Adrenal gland (tissue), 19 donors: ENCODE measurements at places on chromosomes 11 and 22. TPM values are rescaled to one million over a fixed set of nuclear protein-coding genes. Genes with fewer than 3 reads are reported as not detected.

DNA sequence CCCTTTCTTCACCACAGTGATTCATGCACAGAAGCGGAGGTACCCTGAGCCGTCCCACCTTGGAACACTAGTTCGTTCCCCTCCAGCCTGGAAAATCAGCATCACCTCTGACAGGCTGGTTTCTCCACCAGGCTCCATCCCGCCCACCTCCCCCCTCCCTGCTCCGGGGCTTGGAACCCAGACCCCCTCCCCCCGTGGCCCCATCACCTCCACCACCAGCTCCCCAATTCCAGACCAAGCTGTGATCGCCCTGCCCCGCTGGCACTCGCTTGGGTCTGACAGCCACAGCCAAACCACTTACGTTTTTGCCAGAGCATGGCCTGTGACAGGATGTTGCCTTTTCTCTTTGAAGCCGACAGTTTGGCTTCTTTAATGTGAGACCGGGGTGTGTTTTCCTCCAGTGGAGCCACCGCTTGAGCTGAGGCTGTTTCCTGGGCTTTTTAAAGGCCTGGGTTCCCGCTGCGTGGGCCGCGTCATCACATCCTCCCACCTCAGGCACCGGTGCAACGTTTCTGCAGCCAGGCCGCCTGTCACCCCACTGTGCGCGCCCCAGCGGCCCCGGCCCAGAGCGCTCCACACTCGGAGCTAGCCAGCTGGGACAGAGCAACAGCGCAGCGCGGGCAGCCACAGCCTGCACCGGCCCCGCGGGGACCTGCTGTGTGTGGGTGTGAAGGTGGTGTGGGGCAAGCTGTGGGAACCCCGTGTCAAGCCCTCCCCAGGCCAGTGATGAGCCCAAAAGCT lies at the start of gene POU2AF1:
Gene POU2AF1 (minus strand): TSS at position 415 of the 741 bp plus-strand sequence. CDS start 98 bp downstream, at position 317.
- H3K27ac ChIP-seq, result no peak within 1 kb of the TSS
- H3K4me3 ChIP-seq, result no peak within 1 kb of the TSS
- H3K4me1 ChIP-seq, result no peaks in the 10 kb centered on the region
- H3K27me3 ChIP-seq, result peaks cover 3% of the 10 kb centered on the region

DNA sequence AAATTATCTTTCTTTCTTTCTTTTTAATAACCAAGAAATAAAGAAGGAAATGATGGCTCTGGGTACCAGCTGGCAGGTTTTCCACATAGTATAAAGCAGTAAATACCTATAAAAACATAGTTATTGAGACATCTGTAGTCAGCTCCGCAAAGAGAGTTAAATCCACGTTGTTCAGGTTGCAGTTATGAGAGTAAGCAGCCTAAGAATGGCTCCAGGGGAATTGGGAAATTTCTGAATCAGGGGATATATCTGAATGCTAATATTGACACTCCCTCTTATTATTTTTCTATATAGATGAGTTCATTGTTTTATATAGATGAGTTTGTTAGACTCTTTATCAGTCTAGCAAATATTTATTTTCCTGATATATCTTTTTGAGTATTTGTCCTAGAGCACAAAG lies 322.0 kb upstream of the LRRC4C start:
- DNase-seq, result no peak
- no peaks in the 10 kb centered on the region for H3K4me1 ChIP-seq
- no peak overlapping the region for H3K4me3 ChIP-seq
- H3K36me3 ChIP-seq, result no peaks in the 10 kb centered on the region

GRCh38 chr11:36274414-36274813 lies 14.8 kb downstream of the COMMD9 start:
- H3K27ac ChIP-seq, result no peak overlapping the region
- H3K4me1 ChIP-seq, result no peaks in the 10 kb centered on the region
- H3K27me3 ChIP-seq, result no peaks in the 10 kb centered on the region

DNA sequence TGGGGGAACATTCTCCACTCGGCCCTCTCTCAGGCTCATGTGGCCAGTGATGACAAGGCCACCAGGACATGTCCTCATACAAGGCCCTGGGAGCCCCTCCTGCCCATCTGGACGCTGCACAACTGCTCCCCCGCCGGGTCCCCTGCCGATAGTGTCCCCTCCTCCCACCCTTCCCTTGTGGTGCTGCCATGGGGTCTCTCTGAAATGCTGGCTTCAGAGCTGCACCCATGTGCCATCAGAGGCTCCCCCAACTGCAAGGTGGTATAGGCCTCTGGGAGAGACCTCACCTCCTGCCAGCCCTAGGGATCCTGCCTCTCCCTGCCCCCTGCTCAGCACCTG lies 113.0 kb downstream of the KCNQ1OT1 start:
- H3K4me1 ChIP-seq, result no peaks in the 10 kb centered on the region
- H3K4me3 ChIP-seq, result no peak overlapping the region
- peaks cover 76% of the 10 kb centered on the region for H3K36me3 ChIP-seq
- H3K27ac ChIP-seq, result peak overlapping the region; percentile 58

DNA sequence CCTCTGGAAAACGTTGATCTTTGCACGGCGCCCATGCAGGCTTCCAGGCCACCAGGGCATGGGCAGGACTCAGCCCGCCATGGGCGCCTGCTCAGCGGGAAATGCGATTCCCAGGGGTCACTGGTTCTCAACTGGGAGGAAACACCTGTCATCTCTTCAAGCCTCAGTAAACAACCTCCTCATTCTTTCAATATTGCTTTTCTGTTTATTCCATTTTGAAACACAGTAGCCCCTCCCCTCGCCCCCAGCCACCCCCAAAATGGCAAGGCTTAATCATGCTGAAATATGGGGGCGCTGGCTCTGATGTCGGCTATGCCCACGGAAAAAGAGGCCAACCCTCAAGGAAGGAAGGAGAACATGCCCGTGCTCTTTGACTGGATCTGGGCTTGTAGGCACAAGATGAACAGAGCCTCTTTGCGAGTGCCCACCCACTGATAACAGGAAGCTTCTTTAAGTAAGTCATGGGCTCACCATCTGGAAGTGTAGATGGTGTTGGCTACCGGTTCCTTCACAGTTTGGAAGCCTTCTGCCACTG lies 594 bp upstream of the POU2AF1 start:
- peaks cover 3% of the 10 kb centered on the region for H3K27me3 ChIP-seq
- H3K36me3 ChIP-seq, result no peaks in the 10 kb centered on the region
- H3K4me3 ChIP-seq, result no peak overlapping the region
- no peaks in the 10 kb centered on the region for H3K4me1 ChIP-seq

- H3K4me1 ChIP-seq, result no peaks in the 10 kb centered on the region
- H3K27ac ChIP-seq, result no peak overlapping the region
- H3K4me3 ChIP-seq, result no peak overlapping the region
- no peaks in the 10 kb centered on the region for H3K36me3 ChIP-seq
These were observed 24.1 kb upstream of the PHOX2A start for GRCh38 chr11:72267956-72268617.

DNA sequence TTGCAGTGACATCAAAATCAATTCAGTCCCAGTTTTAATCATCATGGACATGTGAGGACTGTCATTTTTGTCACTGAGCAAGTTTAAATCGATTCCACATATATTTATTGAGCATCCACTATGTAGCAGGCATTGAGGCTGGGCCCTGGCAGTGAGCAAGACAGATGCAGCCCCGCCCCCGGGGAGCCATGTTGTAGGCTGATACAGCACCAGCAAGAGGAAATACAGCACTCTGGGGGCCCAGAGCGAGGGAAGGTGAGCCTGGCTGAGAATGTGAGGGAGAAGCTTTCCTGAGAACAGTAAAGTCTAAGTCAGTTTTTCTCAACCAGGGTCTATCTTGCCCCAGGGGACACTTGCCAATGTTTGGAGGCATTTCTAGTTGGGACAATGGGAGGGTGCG lies 108.6 kb upstream of the ASPHD2 start:
- H3K27ac ChIP-seq, result no peak overlapping the region
- DNase-seq, result no peak
- no peaks in the 10 kb centered on the region for H3K4me1 ChIP-seq

GRCh38 chr11:16511116-16512114 lies 155.1 kb upstream of the SOX6 start:
- H3K4me3 ChIP-seq, result no peak overlapping the region
- H3K27ac ChIP-seq, result no peak overlapping the region
- H3K36me3 ChIP-seq, result no peaks in the 10 kb centered on the region
- DNase-seq, result no peak

- no peak overlapping the region for H3K4me3 ChIP-seq
- no peaks in the 10 kb centered on the region for H3K36me3 ChIP-seq
- H3K27ac ChIP-seq, result no peak overlapping the region
These were observed 147.4 kb downstream of the TRIM29 start for GRCh38 chr11:119990309-119991021.

DNA sequence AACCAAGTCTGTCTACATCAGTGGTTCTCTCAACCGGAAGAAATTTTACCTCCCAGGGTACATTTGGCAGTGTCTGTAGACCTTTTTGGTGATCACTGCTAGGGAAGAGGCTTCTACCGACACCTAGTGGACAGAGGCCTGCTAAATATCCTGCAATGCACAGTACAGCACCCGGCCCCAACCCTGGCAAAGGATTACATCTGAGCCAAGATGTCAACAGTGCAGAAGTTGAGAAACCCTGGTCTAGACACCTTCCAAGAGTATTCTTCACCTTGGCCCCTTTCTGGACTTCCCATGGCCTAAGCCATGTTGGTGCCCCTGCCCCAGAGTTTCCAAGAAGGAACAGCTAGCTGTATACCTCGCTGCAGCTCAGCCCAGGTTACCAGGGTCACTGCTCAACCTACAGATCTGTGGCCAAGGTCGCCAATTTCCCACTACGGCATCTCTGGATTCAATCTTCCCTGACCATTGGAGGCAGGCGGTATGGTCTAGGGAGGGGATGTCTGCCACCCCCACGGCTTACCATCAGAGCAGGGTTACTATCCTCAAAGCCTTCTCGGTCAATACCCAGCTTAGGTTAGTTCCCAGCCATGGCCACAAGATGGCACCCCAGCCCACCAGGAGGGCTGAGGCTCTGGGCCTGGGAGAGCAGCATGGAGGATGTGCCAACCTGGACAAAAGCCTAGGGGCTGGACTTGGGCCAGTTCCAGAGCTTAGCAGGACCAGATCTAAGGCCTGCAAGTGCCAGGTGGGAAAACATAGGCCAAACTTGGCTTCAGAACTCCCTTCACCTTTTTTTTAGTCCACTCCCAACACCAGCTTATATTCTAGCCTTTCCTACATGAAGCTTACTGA lies 3.7 kb upstream of the KCNC1 start:
- H3K36me3 ChIP-seq, result no peaks in the 10 kb centered on the region
- H3K27me3 ChIP-seq, result peaks cover 4% of the 10 kb centered on the region
- DNase-seq, result peak; percentile 85
- H3K4me1 ChIP-seq, result peaks cover 9% of the 10 kb centered on the region
- no peak overlapping the region for H3K27ac ChIP-seq
- H3K4me3 ChIP-seq, result no peak overlapping the region

DNA sequence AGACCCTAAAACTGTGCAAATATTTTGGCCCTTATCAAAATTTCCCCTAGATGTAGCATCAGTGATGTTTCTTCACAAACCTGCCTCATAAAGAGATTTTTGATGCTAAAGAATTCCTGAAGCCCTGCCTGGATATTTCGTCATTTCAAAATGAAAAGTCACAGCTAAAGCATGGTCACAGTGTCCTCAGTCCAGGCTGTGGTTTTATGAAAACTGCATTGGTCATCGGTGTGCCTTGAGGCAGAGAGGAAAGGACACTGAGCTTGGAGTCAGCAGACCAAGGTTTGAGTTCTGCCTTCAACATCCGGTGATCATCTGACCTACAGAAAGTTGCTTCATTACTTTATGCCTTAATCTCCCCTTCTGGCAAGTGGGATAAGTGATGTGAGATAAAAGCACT lies 34.8 kb upstream of the ALKBH3 start:
- no peaks in the 10 kb centered on the region for H3K27me3 ChIP-seq
- H3K4me3 ChIP-seq, result no peak overlapping the region
- no peaks in the 10 kb centered on the region for H3K4me1 ChIP-seq
- peaks cover 6% of the 10 kb centered on the region for H3K36me3 ChIP-seq
- no peak overlapping the region for H3K27ac ChIP-seq
- DNase-seq, result no peak

DNA sequence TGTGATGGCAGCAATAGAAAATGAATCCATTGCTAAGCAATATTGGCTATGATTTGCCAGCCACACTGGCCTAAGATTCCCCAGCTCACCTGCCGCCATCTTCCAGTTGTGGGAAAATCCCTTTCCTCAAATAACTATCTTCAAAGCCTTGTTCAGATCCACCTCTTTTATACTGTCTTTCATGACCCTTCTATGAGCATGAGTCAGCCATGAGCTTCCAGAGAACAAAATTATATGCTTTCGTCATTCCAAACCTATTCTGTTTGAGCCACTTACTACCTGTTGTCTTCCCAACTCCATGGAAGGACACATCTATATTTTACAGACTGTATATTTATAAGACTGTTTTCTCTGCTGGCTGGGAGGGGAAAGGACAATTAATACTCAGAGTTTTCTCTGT lies 25.0 kb upstream of the PRSS23 start:
- no peaks in the 10 kb centered on the region for H3K36me3 ChIP-seq
- no peaks in the 10 kb centered on the region for H3K27me3 ChIP-seq
- H3K4me1 ChIP-seq, result no peaks in the 10 kb centered on the region

GRCh38 chr22:23969071-23969470 lies 2.4 kb downstream of the DDTL start:
- H3K36me3 ChIP-seq, result peaks cover 16% of the 10 kb centered on the region
- H3K4me3 ChIP-seq, result no peak overlapping the region
- no peaks in the 10 kb centered on the region for H3K4me1 ChIP-seq

- no peaks in the 10 kb centered on the region for H3K27me3 ChIP-seq
- H3K27ac ChIP-seq, result peak overlapping the region; percentile 98
- peaks cover 28% of the 10 kb centered on the region for H3K36me3 ChIP-seq
- peaks cover 61% of the 10 kb centered on the region for H3K4me1 ChIP-seq
These were observed 16.0 kb downstream of the BCL9L start for GRCh38 chr11:118909619-118910308.

DNA sequence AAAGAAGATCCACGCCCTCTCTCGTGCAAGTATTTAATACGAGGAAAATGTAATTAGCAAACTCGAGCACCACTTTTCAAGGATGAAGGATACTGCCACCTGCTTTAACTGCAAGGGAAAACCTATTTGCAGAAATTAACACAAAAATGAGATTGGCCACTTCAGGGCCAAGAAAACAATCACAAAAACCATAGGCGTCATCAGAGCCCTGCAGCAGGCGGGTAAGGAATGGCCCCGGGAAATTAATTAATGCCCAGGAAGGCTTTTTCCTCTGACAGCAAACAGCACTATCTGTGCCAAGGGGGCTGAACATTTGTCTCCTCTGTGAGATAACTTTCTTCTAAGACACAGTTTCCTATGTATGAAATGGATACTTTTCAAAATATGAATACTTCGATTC lies 255.7 kb downstream of the CTTN start:
- no peak for DNase-seq
- H3K27me3 ChIP-seq, result no peaks in the 10 kb centered on the region
- no peak overlapping the region for H3K27ac ChIP-seq

The MICALL1 gene
- 17.3 TPM for total RNA-seq

The HTATIP2 gene
- total RNA-seq, result 77.2 TPM

The LDHAL6A gene
- total RNA-seq, result 1.4 TPM

The SLC22A25 gene
- not detected for total RNA-seq
